ENCODE measurements at places on chromosomes 1 and 21.

- DNase-seq, result no peak
These were observed 116.9 kb downstream of the ETS2 start for GRCh38 chr21:38922474-38923235.

- peak; percentile 42 for DNase-seq
These were observed 31.7 kb upstream of the TMEM125 start for GRCh38 chr1:43238085-43238484.

DNA sequence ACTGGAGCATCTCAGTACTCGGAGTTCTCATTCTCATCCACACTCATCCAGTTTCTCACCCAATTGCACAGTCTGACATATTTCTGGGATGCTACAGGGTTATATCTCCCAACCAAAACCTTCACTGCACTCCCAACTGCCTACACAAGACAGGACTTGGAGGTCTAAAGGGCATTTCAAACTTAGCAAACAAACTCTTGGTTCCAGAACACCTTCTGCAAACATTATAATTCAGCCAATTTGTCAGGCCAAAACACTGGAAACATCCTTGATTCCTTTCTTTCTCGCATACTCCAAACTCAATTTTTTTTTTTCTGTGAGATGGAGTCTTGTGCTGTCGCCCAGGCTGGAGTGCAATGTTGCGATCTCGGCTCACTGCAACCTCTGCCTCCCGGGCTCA, 7.9 kb downstream of the SLAMF1 start:
- DNase-seq, result no peak

DNA sequence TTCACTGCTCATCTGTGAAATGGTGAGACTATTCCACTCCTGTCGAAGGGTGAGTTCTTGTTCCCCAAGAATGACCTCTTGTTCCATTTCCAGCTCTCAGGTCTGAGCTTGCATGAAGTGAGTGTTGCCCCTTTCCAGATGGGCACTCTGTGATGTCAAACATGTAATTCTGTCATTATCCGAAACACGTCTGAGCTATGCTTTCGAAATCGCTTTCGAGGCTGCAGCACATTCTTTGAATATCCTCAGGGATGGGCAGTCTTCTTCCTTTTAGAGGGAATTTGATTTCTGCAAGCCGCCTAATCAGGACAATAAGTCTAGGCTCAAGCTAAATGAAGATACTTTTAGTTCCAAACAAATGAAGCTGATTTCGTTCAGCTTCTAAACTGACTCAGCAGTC, 15.1 kb downstream of the NFASC start:
- DNase-seq, result no peak

GRCh38 chr1:212862111-212862690, 4.1 kb downstream of the FLVCR1 start:
- no peak for DNase-seq

- DNase-seq, result peak; percentile 65
These were observed at the start of gene PINK1 for GRCh38 chr1:20633190-20634064. TSS of gene PINK1 (plus strand) at chr1:20633458. CDS start at chr1:20633549, 91 bp downstream.

DNA sequence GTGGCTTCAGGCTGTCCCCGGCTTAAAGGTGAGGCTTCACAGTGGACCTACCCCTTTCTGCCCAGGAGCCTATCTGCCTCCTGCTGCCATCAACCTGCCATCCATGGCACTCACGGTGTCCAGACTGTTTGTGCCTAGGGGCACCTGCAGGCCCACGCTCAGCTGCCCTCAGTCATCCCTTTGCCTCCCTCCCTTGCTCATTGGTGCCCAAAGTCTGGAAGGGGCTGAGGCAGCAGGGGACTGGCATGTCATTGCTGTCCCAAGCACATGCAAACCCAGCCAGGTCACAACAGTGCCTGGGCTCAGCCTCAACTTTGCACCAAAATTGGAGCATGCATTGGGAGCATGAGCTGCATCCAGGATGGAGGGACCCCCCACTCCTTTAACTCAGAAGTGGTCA, 1142.7 kb upstream of the NCAM2 start:
- no peak for DNase-seq

GRCh38 chr1:88697503-88697902, 13.4 kb downstream of the PKN2 start:
- no peak for DNase-seq

GRCh38 chr1:1684031-1684681, 8.4 kb downstream of the SLC35E2B start:
- no peak for DNase-seq

DNA sequence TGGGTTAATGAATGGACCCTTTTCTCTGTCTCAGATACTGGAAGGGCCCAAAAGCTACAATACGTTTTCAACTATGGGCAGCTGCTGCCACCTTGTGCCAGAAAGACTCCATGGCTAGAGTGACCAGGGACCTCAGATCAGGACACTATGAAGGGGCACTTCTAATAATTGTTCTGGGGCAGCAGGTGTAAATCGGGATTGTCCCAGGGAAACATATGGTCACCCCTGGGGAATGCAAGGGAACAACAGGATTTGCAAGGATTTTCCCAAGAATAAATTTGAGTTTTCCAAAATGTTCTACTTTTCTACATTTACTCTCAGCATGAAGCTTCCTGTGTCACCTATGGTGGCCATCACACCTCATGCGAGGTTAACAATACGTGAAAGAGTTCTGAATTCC, 12.0 kb upstream of the FCAMR start:
- DNase-seq, result peak; percentile 40

GRCh38 chr1:153510984-153511410, 24.8 kb downstream of the S100A6 start:
- peak; percentile 86 for DNase-seq

- no peak for DNase-seq
These were observed 5.6 kb downstream of the RUNX1 start for GRCh38 chr21:35043549-35043948.

GRCh38 chr1:116150368-116150767, 39.2 kb downstream of the MAB21L3 start:
- no peak for DNase-seq

DNA sequence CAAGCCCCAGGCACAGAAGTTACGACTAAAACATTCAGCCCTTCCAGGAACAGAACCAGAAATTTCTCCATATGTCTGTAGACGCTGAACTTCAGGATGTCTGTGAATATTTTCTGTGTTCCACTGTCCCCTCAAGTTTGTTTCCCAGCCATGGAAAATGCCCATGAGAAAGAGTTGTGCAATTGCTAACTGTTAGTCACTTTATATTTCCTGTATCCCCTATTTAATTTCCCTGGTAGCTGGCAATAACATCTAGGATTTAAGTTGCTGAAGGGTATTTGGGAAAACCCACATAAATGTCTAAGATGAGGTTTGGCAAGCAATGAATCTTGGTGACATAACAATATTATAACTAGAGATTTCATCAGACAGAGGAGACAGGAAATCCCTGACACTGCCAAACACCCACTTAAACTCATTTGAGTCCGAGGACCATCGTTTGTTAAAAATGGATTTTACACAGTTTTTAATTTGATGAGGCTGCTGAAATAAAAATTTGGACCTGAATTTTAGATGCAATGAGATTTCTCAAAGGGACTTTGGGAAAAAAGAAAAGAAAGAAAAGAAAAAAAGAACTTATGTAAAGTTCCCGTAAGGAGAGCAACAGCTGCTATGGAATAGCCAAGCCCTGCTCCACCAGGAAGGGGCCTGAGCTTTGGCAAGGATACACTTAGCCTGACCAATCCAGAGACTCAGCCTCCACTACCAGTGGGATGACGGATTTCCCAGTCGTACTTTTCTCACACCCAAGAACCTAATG, 21.8 kb upstream of the ERRFI1 start:
- DNase-seq, result no peak

DNA sequence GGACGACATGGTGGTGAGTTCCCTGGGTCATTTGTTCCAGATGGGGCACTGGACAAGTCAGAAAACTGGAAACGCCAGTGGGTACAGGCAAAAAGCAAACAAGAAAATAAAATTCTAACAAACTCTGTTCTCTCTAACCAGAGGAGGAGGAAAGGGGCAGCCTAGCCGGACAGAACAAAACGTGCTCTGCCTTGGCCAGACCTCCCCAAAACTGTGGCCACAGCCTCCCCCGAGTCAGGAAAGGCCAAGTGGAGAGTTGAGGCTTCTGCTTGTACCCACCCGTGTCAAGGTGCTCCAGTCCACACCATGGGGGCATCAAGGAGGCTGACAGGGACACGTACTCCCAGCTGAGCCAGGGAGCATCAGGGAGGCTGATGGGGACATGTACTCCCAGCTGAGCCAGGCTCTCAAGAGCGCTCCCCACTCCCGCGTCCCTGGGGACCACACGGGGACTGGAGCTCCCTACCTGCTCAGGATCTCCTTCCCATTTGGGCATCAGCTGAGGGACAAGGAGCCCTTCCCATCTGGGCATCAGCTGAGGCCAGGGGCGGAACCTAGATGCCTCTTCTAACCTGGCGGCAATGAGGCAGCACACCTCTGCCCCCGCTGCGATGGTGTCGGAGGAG, 154.8 kb upstream of the COL6A1 start:
- no peak for DNase-seq

GRCh38 chr1:16958475-16958874, 21.9 kb downstream of the MFAP2 start:
- no peak for DNase-seq

- DNase-seq, result no peak
These were observed 128.1 kb downstream of the PLXNA2 start for GRCh38 chr1:208115924-208116640.

- DNase-seq, result no peak
These were observed 915 bp downstream of the CDC20 start for GRCh38 chr1:43359696-43360095.

DNA sequence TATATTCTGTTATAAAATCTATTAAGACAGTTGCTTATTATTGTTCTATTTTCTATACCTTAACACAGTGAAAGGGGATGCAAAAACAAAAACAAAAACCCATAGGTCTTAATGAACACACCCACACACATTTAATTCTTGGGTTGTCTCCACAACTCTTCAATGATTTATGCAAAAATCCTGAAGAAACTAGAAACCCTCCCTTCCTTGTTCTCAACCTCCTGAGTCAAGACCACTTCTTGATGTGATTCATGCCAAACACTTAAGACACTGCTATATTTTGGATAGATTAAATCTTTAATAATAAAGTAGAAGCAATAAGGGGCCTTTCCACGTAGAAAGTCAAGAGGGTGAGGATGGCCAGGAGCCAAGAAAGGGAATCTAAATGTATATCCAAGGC, 23.4 kb downstream of the SCAF4 start:
- DNase-seq, result no peak

- no peak for DNase-seq
These were observed 3.0 kb downstream of the TTC39A start for GRCh38 chr1:51327386-51327785.

GRCh38 chr1:118264343-118264742, 79.3 kb upstream of the SPAG17 start:
- no peak for DNase-seq

DNA sequence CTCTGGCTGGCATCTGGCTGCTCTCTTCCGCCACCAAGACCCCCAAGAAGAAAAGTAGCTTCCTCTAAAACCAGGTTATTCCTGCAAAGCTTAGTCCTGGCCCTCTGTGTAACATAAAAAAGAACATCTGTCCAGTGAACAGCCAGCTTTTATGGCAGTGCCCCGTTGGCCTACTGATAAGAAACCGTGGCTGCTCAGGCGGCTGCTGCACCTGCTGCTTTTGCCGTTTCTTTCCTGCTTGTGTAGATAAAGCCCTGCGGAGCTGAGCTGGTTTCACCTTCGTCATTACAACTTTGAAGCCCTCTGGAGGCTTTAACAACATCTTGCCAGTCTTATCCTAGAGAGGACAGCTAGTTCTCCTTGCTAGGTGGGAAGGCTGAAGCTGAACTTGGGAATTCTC, 20.5 kb downstream of the ELAPOR1 start:
- DNase-seq, result no peak
